ENCODE measurements at places on chromosomes 13 and 19. TPM values are rescaled to one million over a fixed set of nuclear protein-coding genes. Genes with fewer than 3 reads are reported as not detected.

Gene SPRY2
- total RNA-seq = 16.3 TPM

Gene CACNA1A
- total RNA-seq = 0.07 TPM

Gene VMAC
- 0.56 TPM for total RNA-seq

Gene ZNF541
- total RNA-seq = 0.06 TPM

Gene TEX29
- not detected for total RNA-seq

Gene ZNF583
- total RNA-seq = 2.3 TPM

Gene CATSPERD
- total RNA-seq = not detected

Gene FAM83E
- total RNA-seq = 0.21 TPM

Gene ZNF709
- total RNA-seq = not detected

Gene MAST3
- total RNA-seq = 2.0 TPM

Gene CEACAM5
- 1.6 TPM for total RNA-seq

Gene SAFB
- total RNA-seq = 49.7 TPM

Gene SLC7A1
- 31.4 TPM for total RNA-seq

Gene C13orf46
- total RNA-seq = 0.26 TPM

Gene HIPK4
- 0.34 TPM for total RNA-seq

Gene SCAMP4
- total RNA-seq = 48.6 TPM

Gene SUGT1
- 37.1 TPM for total RNA-seq

Gene PRKACA
- 29.6 TPM for total RNA-seq

Gene AKAP8L
- total RNA-seq = 38.1 TPM

Gene LILRB5
- 0.05 TPM for total RNA-seq

Gene ZNF540
- 0.06 TPM for total RNA-seq

Gene CYP2F1
- not detected for total RNA-seq

Gene ADM5
- total RNA-seq = 5.0 TPM

Gene DKKL1
- 0.64 TPM for total RNA-seq

Gene LILRA1
- not detected for total RNA-seq

Gene ZNF235
- 3.4 TPM for total RNA-seq

Gene KCNC3
- 1.5 TPM for total RNA-seq

Gene LYPD5
- total RNA-seq = 0.55 TPM

Gene ZNF439
- not detected for total RNA-seq

Gene CPT1C
- 13.8 TPM for total RNA-seq

Gene ETV2
- 3.4 TPM for total RNA-seq

Gene PPP1R15A
- total RNA-seq = 79.7 TPM

Gene NXNL1
- total RNA-seq = not detected

Gene DPF1
- 5.4 TPM for total RNA-seq

Gene CYP2A7
- not detected for total RNA-seq

Gene ASF1B
- 30.7 TPM for total RNA-seq

Gene COL4A2
- 173 TPM for total RNA-seq

Gene SYCN
- total RNA-seq = not detected

Gene LRRC8E
- 5.5 TPM for total RNA-seq

Gene SBK3
- total RNA-seq = 2.2 TPM

Gene CYSLTR2
- not detected for total RNA-seq

Gene RGL3
- 2.1 TPM for total RNA-seq

Gene C1QTNF9
- not detected for total RNA-seq

Gene MAMSTR
- 0.50 TPM for total RNA-seq

Gene THSD8
- 10.7 TPM for total RNA-seq

Gene PMIS2
- not detected for total RNA-seq

Gene CARM1
- total RNA-seq = 49.8 TPM

Gene CCDC70
- not detected for total RNA-seq

Gene FXYD3
- total RNA-seq = 0.50 TPM

Gene LRP3
- 52.8 TPM for total RNA-seq

Gene BEST2
- 3.5 TPM for total RNA-seq
